ENCODE measurements at places on chromosomes 13 and 19.

DNA sequence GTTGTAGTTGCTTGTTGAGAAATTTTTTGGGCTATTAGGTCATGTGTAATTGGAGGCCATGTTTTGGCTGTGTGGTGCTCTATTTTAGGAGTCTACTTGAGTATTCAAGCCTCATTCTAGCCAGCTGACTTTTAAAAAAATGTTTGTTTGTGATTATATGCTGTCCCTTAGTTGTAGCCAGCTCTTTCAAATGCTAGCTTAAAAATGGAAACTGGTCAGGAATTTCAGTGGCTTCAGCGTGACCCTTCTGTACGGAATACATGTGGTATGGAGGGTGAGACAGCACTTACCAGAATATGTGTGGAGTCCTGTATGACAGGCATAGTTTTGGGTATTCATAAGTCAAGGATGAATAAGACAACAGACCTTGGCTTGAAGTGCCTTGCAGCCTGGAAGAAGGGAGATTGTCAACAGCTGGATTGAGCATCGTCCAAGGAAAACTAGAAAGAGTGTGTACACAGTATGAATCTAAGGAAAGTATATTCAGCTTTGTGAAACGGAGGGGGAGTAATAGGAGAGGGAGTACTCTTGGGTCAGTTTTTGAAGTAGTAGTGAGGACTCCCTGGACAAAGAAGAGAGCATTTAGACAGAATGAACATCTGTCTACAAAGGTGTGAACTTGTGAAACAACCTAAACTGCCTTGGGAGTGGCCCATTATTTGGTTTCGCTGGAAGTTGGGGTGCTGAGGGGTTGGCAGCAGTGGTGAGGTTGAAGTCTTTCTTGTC lies 20.0 kb upstream of the WTIP start:
- DNase-seq: no peak

DNA sequence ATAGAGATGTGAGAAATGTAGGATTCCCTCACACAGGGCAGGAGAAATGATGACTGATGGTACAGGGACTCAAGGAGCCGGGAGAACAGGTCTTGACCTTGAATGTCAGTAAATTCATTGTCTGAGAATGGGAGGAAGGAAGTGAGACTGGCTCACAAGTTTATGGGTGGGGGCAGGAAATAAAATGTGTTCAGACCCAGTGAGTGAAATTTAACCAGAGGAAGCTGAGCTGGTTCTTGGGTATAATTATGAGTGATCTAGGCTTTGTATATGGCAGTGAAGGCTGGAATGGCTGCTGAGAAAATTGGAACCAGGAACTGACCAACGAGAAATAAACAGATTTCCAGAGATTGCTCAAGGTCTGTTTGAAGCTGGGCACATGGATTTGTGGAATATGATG lies 6.3 kb upstream of the IGSF23 start:
- DNase-seq: no peak

GRCh38 chr19:18735752-18736151 lies 52.3 kb downstream of the CRTC1 start:
- no peak for DNase-seq

DNA sequence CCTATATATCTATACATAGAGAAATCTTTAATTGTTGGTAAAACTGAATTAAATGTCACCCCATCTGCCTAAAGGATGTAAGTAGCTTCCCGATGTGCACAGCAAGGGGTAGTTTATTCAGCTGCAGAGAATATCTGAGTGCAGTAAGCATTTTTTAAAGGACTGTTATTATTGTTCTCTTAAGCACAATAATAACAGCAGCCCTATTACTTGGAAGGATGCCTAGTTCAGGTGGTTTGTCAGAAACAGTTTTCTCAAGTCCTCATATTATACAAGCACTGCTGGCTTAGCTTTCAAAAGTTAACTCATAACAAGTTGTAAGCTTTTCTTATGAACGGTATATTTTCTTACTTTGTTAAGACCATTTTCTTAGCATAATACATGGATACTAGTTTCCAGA lies 142.6 kb downstream of the CRYL1 start:
- no peak for DNase-seq
